MV-4-11 (cell line): ENCODE measurements at places on chromosomes 2 and 18.
A peak's percentile ranks its signal among the peaks of the same experiment; 100 is the strongest.

DNA sequence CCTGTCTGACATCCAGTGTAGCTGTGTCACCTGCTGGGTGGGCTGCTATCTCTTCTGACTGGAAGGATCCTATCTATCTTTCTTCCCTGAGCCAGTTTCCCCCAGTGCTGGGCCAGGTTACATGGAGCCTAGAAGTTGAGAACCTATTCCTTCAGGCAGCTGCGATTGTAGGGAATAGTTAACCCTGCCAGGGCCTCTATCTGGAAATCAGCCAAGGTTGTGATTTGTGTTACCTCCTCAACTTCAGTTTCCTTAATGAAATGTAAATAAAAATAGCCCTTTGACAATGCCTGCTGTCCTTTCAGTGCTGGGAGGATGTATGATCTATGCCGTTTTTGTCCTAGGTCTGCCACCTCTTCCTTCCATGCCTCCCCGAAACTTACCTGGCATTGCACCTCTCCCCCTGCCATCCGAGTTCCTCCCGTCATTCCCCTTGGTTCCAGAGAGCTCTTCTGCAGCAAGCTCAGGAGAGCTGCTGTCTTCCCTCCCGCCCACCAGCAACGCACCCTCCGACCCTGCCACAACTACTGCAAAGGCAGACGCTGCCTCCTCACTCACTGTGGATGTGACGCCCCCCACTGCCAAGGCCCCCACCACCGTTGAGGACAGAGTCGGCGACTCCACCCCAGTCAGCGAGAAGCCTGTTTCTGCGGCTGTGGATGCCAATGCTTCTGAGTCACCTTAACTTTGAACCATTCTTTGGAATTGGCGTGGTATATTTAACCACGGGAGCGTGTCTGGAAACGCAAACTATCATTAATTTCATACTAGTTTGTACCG is 36.6 kb downstream of the GORASP2 start:
- DNase-seq, result no peak

GRCh38 chr2:152433289-152433688 is 98.3 kb downstream of the FMNL2 start:
- DNase-seq, result peak; percentile 10

GRCh38 chr2:132443106-132443505 is 26.5 kb downstream of the GPR39 start:
- DNase-seq, result no peak

GRCh38 chr2:234211797-234212196 is 161.3 kb downstream of the SPP2 start:
- no peak for DNase-seq

GRCh38 chr18:14965553-14965952 is 217.6 kb downstream of the ANKRD30B start:
- no peak for DNase-seq

GRCh38 chr2:11481426-11481788 is 15.4 kb upstream of the E2F6 start:
- no peak for DNase-seq

GRCh38 chr2:214737188-214737587 is 72.3 kb downstream of the BARD1 start:
- no peak for DNase-seq

DNA sequence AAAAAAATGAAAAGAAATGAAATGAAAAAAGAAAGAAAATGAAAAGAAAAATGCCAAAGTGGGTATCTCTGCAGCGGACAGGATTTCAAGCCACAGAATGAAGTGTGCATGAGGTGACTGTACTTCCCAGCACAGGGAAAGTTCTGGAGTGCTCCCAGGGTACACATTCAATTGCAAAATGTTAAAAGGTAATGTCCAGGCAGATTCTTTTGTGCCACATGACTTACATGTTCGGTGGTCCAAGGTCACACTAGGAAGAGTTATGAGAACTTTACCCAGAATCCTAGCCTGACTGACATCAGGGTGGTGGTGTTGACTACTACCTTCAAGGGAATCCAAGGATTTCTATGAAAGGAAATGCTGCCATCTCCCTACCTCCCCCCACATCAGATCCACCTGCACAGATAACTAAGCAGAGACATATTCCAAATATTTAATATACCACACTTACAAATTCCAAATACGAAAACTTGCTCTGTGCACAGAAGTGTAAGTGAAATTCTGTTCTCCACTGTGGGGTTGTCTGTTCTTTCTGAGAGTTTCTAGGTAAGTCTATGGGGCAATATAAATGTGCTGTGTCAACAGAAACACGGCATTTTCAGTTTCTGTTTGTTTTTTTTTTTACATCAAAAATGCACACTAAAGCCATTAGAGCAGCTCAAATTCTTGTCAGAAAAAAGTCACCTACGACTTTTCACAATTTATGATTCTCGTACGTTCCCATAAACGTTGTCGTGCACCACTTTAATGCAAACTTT is 56.6 kb downstream of the CABYR start:
- no peak for DNase-seq

DNA sequence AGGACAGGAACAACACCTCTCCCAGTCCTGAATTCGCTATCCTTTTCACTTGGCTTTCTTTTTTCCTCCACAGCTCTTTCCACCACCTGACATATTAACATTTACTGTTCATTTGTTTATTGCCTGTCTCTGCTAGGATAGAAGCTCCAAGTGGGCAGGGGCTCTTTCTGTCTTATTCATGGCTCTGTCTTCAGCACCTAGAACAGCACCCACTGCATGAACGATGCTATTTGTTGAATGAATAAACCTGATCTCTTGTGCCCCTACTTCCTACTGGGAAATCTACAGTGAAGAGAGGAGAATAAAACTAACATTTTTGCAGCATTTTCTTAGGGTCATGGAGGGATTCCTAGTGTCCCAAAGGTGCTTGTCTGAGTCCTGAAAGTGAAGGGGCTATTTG is 24.4 kb upstream of the GAREM2 start:
- DNase-seq, result no peak

GRCh38 chr2:8087480-8087840 is 594.4 kb upstream of the ID2 start:
- no peak for DNase-seq

DNA sequence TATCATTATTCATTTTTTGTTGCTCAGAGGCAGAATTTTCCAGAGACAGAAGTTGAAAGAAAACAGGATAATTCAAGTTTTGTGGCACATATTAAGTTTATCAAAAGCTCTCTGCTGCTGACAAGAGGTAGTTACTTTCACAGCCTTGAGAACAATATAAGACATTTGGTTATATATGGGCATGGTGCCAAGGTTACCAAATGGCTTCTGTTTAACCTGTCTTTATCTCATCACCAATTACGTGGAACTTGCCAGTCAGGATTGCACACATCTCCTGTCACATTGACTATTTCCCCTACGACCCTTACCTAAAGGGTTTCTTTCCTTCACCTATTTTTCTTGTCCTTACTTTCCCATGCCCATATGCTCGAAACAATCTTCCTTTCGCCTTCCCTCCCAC is 35.9 kb downstream of the KLF7 start:
- DNase-seq, result no peak

- DNase-seq, result no peak
These were observed 1.5 kb upstream of the AAK1 start for GRCh38 chr2:69645031-69645431.

- no peak for DNase-seq
These were observed 116.9 kb downstream of the TPGS2 start for GRCh38 chr18:36711813-36712444.

- no peak for DNase-seq
These were observed 101.8 kb upstream of the PIK3C3 start for GRCh38 chr18:41853280-41853679.

DNA sequence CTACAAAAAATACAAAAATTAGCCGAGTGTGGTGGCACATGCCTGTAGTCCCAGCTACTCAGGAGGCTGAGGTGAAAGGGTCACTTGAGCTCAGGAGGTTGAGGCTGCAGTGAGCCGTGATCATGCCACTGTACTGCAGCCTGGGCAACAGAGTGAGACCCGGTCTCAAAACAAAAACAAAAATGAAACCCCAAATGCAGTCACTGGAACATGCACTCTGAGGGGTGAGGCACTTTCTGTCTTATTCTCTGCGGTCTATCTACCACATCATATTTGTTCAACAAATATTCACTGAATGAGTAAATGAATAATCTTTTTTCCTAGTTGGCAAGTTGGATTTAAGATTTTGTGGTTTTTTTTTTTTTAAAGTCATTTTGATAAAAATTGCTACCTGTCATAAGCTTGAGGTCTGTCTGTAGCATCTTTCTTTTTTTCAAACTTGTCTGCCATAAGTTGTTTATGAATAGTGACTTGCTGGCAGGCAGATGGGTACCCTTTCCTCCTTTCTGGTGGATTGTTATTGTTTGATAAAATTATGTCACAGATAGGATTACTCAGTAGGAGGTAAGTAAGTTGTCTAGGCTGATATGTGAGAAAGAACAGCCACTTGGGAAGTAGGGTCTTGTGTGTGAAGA is 11.8 kb downstream of the CHRNA1 start:
- no peak for DNase-seq

DNA sequence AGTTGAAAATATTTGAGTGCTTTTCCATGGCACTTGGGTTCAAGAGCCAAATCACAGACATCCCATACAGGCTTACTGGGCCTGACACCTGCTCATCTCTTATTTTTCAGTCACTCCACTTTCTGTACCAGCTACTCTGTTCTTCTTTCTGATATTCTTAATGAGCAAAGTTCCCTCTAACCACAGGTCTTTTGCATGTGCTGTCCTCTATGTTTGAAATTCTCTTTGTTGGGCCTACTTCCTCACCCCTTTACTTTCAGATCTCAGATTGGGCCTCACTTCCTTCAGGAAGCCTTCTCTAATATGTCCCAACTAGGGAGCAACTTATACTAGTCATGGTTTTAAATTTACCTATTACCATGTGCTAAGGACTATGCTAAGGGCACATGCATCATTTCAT is 81.8 kb upstream of the RBMS1 start:
- peak; percentile 72 for DNase-seq

GRCh38 chr18:11962597-11962996 is 18.7 kb upstream of the IMPA2 start:
- DNase-seq, result no peak

DNA sequence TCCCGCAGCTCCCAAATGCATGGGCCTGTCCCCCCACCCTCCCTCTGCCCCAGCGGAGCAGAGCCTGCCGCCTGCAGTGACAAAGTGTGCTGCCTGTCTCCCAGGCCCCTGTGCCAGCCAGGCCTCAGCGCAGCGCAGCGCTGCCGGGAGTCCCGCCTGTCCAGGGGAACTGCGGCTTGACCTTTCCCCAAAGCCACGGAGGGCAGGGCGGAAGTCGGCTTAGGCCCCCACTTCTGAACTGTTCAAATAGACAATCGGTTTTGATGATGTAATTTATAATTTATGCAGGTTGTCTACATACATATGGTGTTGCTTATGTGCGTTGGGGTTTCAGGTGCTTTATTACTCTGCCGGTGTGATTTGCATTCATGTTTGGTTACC is 7.1 kb downstream of the GBX2 start:
- no peak for DNase-seq

- DNase-seq, result no peak
These were observed 92.8 kb downstream of the PTGR3 start for GRCh38 chr18:75116165-75116564.

DNA sequence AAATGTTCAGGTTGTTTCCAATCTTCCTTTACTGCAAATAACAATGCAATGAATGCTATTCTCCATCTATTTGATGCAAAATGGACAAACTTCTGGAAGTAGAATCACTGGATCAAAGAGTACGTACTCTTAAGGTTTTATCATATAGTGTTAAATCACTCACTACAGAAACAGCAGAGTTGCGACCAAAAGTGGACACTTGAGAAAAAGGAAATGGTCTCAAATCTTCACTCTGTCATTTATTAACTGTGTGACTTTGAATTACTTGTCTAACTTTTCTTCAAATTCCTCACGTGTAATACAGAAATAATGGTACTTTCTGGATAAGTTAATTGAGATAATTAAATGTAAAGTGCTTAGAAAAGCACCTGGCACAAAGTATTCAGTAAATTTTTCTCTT is 78.1 kb downstream of the CERKL start:
- no peak for DNase-seq

- peak; percentile 70 for DNase-seq
These were observed 308.3 kb upstream of the SLC8A1 start for GRCh38 chr2:40760071-40760666.

DNA sequence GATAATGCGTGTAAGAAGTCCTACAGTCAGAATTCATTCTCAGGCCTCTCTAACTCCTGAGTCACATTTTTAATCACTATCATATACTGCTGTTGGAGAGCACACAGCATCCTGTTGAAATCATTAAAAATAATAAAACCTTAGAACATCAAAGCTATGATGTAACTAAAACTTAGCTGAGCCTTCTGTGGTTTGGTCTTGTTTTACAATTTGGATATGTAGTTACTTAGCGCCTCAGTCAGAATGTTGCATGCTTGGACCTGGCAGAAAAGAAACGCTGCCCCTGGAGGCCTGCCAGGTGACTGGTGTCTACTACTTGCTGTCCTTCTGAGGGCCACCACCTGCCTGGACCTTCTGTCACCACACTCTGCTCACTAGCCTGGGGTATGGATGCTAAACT is 261.1 kb upstream of the RASGRP3 start:
- DNase-seq, result no peak
